ENCODE measurements at places on chromosomes 4 and X.

GRCh38 chr4:182642831-182643230 lies 274.4 kb downstream of the DCTD start:
- no peak for DNase-seq
- no peaks in the 10 kb centered on the region for H3K4me1 ChIP-seq
- no peak overlapping the region for H3K27ac ChIP-seq
- H3K4me3 ChIP-seq, result no peak overlapping the region
- H3K27me3 ChIP-seq, result no peaks in the 10 kb centered on the region

DNA sequence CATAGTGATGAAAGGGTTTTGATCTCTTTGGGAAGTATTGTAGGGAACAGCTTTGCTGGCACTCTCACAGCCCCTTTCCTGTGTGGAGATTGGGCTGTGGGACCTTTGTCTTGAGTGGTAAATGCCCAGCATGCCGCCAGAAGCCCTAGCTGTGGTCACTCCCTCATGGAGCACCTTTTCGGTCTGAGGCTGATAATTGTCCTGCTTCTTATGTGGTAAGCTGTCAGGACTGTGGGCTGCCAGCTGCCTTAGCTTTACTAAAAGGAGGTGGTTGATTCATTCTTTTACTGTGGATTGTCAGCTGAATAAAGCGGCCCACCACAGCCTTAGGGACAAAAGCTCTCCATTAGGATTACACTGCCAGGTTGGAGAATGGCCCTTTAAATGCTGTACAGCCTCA lies 7.1 kb downstream of the PASD1 start:
- DNase-seq, result no peak
- no peaks in the 10 kb centered on the region for H3K36me3 ChIP-seq
- no peak overlapping the region for H3K4me3 ChIP-seq
- no peaks in the 10 kb centered on the region for H3K27me3 ChIP-seq
- H3K4me1 ChIP-seq, result no peaks in the 10 kb centered on the region

DNA sequence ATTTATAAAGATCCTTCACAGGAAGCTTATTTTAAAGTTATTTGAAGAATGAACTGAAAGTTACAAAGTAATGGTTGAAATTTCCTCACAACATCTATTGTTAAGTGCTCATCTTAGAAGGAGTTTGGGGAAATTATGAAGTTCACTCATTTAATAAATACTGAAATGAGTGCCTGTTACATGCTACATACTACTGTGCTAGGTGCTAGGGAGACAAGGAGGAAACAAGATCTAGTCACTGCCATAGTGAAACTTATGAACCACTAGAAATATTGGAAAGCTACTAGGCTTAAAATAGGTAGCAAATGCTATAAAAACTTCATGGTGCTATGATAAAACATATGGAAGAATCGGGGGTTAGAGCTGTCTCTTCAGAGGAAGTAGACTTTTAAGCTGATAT lies 97.1 kb downstream of the JADE1 start:
- DNase-seq, result no peak
- no peaks in the 10 kb centered on the region for H3K4me1 ChIP-seq
- no peaks in the 10 kb centered on the region for H3K36me3 ChIP-seq
- no peak overlapping the region for H3K27ac ChIP-seq

GRCh38 chrX:134776342-134776741 lies 118.1 kb upstream of the PLAC1 start:
- DNase-seq, result no peak
- no peaks in the 10 kb centered on the region for H3K4me1 ChIP-seq
- no peak overlapping the region for H3K27ac ChIP-seq
- H3K36me3 ChIP-seq, result peaks cover 28% of the 10 kb centered on the region

DNA sequence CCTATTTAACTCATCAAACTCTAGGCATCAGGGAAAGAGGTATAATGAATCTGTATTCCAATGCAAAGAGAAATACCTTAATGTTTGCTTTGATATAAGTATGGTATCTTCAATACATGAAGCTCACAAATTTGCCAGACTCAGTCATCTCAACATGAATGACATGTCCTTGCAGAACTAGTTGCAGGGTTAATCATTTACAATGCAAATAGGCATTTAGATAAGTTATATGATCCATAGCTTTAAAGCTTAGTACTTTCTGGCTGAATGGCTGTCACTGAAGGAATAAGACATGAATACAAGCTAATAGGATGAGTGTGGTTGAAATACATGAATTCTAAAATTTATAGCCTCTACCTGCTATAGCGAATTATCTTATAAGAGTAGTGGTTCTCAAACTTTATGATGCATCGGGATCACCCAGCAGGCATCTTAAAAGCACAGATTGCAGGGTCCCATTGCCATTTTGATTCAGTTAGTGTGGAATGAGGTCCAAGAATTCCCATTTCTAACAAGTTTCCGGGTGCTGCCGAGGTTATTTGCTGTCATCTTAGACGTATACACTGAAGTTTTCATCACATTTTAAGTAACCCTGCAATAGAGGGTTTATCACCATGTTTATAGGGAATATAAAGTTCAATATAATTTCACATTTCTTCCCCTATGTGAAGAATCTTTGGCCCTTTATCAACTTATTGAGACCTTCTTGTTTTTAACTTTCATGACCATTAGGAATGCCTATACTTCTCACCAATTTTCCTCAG lies 439.2 kb downstream of the ARHGAP24 start:
- no peaks in the 10 kb centered on the region for H3K36me3 ChIP-seq
- H3K4me1 ChIP-seq, result no peaks in the 10 kb centered on the region
- H3K27ac ChIP-seq, result no peak overlapping the region
- H3K27me3 ChIP-seq, result no peaks in the 10 kb centered on the region
- DNase-seq, result no peak

GRCh38 chrX:1596676-1597344 lies 5.4 kb downstream of the AKAP17A start:
- no peak overlapping the region for H3K4me3 ChIP-seq
- peaks cover 73% of the 10 kb centered on the region for H3K36me3 ChIP-seq
- H3K27me3 ChIP-seq, result no peaks in the 10 kb centered on the region
- peaks cover 33% of the 10 kb centered on the region for H3K4me1 ChIP-seq

DNA sequence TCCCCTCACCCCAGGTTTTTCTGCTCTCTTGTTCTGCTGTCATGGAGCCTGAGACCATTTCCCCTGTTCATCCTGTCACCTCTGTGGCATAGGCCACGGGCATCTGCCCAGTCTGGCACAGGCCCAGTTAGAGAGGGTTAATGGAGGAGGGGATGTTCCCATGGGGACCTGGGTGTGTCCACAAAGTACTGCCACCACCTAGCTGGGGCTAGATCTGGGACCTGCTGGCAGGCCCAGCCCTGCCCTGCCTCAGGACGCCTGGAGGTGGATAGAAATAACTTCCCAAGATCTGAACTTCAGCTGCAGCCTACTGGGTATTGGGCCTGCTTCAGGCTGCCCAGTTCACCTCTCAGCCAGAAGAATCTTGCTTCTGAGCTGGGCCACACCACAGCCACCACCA lies 13.5 kb downstream of the EFNB1 start:
- no peaks in the 10 kb centered on the region for H3K36me3 ChIP-seq
- no peak overlapping the region for H3K27ac ChIP-seq
- H3K4me1 ChIP-seq, result peaks cover 11% of the 10 kb centered on the region
- no peak for DNase-seq

DNA sequence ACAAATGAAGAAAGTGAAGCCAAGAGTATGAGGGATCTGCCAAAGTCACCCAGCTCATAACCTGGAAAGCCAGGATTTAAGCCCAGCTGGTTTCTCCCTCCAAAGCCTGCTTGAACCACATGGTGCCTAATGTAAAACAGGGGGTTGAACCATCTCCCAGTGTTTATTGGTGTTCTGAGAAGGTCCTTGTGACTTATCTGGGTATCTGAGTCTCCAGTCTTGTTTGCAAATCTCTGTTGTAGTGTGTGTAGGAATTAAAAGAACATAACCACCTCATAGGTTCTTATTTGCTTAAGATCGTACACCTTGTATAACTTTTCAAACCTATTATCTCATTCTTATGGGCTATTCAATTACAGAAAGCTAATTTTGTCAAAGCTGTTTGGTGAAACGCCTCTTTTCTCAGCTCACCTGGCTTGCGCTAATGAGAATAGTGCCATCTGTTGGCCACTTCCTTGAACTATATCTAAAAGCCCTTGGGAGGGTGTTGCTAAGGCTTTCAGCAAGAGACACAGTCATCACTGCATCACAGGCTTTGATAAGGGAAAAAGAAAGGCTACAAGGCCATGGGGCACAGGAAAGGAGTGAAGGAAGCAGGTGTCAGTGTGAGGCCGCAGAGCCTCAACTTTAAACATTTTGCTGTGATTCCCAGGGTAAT lies 34.0 kb downstream of the ETDB start:
- H3K27ac ChIP-seq, result no peak overlapping the region
- H3K27me3 ChIP-seq, result no peaks in the 10 kb centered on the region
- H3K36me3 ChIP-seq, result no peaks in the 10 kb centered on the region
- H3K4me1 ChIP-seq, result no peaks in the 10 kb centered on the region
- H3K4me3 ChIP-seq, result no peak overlapping the region

- peak overlapping the region; percentile 85 for H3K4me3 ChIP-seq
- H3K36me3 ChIP-seq, result no peaks in the 10 kb centered on the region
- H3K27ac ChIP-seq, result peak overlapping the region; percentile 99
- peak; percentile 72 for DNase-seq
- peaks cover 48% of the 10 kb centered on the region for H3K4me1 ChIP-seq
Observed at GRCh38 chrX:40176351-40177116, 78.8 kb upstream of the BCOR start.

DNA sequence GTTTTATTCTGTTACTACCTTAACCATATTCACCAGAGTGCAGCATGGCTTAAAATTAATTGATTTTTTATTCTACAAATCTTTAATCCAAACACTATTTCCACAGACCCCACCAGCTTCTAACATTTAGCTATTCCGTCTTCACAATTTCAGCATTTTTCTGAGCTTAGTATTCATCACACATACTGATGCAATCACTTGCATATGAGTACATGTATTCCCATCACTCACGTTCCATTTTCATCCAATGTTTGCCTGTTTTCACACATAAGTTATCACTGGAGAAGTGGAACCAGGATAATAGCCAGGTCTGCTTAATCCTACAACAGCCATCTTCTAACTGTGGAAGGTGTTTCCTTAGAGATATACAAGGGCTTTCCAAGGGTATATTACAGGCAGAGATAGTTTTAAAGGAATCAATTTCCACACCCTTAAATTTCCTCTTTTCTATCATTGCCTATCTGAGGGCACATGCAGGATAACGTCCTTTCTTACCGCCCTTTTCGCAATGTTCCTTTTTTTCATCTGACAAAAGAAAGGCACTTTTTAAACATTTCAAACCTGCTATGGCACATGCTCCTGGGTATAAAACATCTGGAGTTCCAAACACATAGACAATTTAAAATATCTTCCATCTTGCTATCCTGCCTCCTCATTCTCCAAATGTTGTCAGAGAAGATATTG lies 115.8 kb downstream of the CORIN start:
- H3K27ac ChIP-seq, result no peak overlapping the region
- H3K27me3 ChIP-seq, result peaks cover 5% of the 10 kb centered on the region
- no peaks in the 10 kb centered on the region for H3K36me3 ChIP-seq
- H3K4me1 ChIP-seq, result no peaks in the 10 kb centered on the region

- no peak overlapping the region for H3K4me3 ChIP-seq
- no peaks in the 10 kb centered on the region for H3K36me3 ChIP-seq
- no peaks in the 10 kb centered on the region for H3K27me3 ChIP-seq
- no peak overlapping the region for H3K27ac ChIP-seq
- no peak for DNase-seq
- H3K4me1 ChIP-seq, result no peaks in the 10 kb centered on the region
Observed at GRCh38 chr4:57591073-57591472, 480.9 kb upstream of the IGFBP7 start.

GRCh38 chr4:85873566-85873965 lies 398.6 kb downstream of the ARHGAP24 start:
- no peak overlapping the region for H3K27ac ChIP-seq
- H3K4me3 ChIP-seq, result no peak overlapping the region
- DNase-seq, result no peak
- no peaks in the 10 kb centered on the region for H3K36me3 ChIP-seq
- no peaks in the 10 kb centered on the region for H3K27me3 ChIP-seq

- no peak for DNase-seq
- no peak overlapping the region for H3K27ac ChIP-seq
- no peak overlapping the region for H3K4me3 ChIP-seq
- no peaks in the 10 kb centered on the region for H3K27me3 ChIP-seq
Observed at GRCh38 chr4:122705009-122705408, 27.5 kb upstream of the BBS12 start.

GRCh38 chr4:71882113-71882841 lies 98.4 kb upstream of the GC start:
- DNase-seq, result no peak
- H3K27me3 ChIP-seq, result no peaks in the 10 kb centered on the region
- no peaks in the 10 kb centered on the region for H3K4me1 ChIP-seq
- no peaks in the 10 kb centered on the region for H3K36me3 ChIP-seq
- H3K4me3 ChIP-seq, result no peak overlapping the region

GRCh38 chrX:118508635-118509034 lies 13.0 kb downstream of the DOCK11 start:
- H3K27me3 ChIP-seq, result no peaks in the 10 kb centered on the region
- no peak overlapping the region for H3K4me3 ChIP-seq
- DNase-seq, result no peak
- H3K4me1 ChIP-seq, result peaks cover 53% of the 10 kb centered on the region
- peaks cover 6% of the 10 kb centered on the region for H3K36me3 ChIP-seq

DNA sequence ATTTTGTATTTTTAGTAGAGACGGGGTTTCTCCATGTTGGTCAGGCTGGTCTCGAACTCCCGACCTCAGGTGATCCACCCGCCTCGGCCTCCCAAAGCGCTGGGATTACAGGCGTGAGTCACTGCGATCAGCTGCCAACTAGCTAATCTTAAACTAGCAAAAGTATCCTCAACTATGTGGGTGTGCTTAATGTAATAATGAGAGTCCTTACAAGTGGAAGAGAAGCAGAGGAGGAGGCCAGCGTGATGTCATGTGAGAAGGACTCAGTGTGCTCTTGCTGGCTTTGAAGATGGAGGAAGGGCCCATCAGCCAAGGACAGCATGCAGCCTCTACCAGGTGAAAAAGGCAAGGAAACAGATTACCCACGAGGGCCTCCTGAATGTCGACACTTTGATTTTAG lies 19.6 kb downstream of the SCD5 start:
- H3K27me3 ChIP-seq, result no peaks in the 10 kb centered on the region
- no peaks in the 10 kb centered on the region for H3K36me3 ChIP-seq
- no peaks in the 10 kb centered on the region for H3K4me1 ChIP-seq
- H3K4me3 ChIP-seq, result no peak overlapping the region
- no peak overlapping the region for H3K27ac ChIP-seq

DNA sequence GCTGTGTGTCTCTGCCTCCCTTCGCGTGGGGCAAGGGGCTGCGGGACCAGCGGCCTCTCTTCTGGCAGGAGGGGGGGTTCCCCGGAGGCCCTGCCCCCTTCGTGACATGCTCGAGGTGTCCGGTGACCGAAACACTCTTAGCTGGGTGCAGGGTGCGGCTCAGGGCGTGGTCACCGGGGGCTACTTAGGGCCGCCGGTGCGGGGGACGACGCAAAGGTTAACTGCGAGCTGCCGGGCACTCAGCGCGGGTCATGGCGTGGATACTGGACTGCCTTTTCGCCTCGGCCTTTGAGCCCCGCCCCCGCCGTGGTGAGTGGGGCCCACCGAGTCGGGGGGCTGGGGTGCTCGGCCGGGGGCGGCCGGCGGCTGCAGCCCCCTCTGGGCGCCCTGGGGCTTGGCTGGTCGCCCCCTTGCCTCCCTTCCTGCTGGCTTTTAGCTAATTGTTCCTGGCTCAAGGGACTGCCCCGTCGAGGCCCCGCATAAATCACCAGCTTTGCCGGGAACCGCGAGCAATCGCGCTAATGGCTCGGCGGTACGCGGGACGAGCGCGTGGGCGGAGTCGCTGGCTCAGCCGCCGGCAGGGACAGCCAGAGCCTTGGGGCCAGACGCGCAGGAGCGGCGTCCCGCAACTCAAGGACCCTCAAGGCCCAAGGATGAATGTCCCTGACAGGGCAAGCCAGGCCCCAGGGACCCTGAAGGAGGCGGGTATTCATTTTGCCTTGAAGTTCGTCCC lies at the start of gene ARHGAP36:
TSS of gene ARHGAP36 (plus strand) at position 211 of the 733 bp plus-strand sequence. CDS start 23,320 bp downstream, outside the sequence.
- no peaks in the 10 kb centered on the region for H3K36me3 ChIP-seq
- no peak within 1 kb of the TSS for H3K27ac ChIP-seq
- H3K27me3 ChIP-seq, result no peaks in the 10 kb centered on the region
- H3K4me1 ChIP-seq, result no peaks in the 10 kb centered on the region
- no peak within 1 kb of the TSS for H3K4me3 ChIP-seq
